ENCODE measurements at places on chromosomes 1 and 21. TPM values are rescaled to one million over a fixed set of nuclear protein-coding genes. Genes with fewer than 3 reads are reported as not detected.

DNA sequence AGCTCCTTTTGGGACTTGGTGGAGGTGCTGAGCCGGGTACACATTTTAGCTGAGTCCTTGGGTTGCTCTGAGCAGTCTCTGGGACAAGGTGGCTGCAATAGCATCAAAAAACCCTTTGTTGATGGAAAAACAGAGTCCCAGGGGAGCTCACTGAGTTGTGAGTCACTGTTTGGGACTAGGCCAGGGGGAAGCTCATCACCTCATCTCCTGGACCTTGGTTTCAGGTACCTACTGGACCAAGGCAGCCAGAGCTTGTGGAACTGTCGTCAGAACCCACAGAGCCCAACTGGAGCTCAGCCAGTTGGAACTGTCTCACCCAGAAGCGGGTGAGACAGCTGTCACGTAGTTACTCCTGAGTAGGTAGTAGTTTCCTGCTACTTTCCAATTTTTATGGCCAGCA lies 146.7 kb downstream of the HLX start:
- DNase-seq: no peak

The SFN gene
- polyA plus RNA-seq: 0.69 TPM

DNA sequence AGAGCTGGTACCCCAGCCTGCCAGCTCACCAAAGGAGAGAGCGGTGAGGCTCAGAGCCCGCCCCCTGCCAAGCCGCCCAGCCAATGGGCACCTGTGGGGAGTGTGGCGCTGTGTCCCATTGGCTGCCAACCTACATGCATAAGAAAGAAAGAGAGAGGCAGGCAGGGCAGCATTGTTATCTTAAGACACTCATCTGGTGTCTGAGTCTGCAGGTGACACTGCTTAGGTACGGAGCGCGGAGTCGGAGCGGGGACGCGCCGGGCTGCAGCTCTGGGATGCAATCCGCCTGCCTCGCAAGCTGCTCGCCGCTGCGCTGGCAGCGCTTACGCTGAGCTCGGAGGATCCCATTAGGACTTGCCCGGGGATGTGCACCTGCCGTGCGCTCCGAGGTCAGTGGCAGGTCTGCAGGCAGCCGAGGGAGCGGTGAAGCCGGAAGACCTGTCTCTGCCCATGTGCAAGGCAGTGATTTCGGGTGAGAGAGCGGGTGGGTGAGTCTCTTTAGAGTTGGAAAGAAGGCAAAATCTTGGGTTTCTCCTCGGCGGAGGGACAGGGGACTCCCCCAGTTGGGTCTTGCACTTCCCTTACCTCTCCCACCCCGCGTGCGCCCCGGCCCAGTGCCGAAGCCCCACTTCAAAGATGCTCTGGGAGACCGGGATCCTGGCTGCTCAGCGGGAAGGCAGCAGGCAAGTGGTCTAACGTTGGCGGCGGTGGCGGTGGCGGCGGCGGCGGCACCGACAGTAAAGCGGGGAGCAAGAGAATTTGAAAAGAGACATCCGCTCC lies at the start of gene BRINP2:
TSS of gene BRINP2 (plus strand) at position 203 of the 780 bp plus-strand sequence. CDS start 58,919 bp downstream, outside the sequence.
- no peak for DNase-seq

The KRTAP10-6 gene
- polyA plus RNA-seq: not detected

DNA sequence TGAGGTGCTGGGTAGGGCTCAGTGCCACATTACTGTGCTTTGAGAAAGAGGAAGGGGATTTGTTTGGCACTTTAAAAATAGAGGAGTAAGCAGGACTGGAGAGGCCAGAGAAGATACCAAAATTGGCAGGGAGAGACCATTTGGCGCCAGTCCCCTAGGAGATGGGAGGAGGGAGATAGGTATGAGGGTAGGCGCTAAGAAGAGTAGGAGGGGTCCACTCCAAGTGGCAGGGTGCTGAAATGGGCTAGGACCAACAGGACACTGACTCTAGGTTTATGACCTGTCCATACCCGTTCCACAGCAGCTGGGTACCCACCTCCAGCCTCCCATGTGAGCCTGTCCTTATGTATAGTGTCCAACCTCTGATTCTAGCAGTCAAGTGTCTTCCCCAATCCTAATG lies 1.0 kb upstream of the CRTC2 start:
- no peak for DNase-seq

- DNase-seq: no peak
Observed at GRCh38 chr1:200473698-200474371, 64.0 kb upstream of the ZNF281 start.

- no peak for DNase-seq
Observed at GRCh38 chr1:23469372-23469982, 14.5 kb downstream of the ASAP3 start.

The SPRR2F gene
- polyA plus RNA-seq: not detected

- no peak for DNase-seq
Observed at GRCh38 chr1:25534410-25534788, 9.0 kb upstream of the LDLRAP1 start.

The TLR5 gene
- 7.2 TPM for polyA plus RNA-seq
